Activated T-helper 9 cell treated with anti-CD3 and anti-CD28 coated beads, Interleukin-2, amount 50 U/mL, for 16 hours (primary cell): ENCODE measurements at places on chromosomes 6 and 20.

- DNase-seq = no peak
Measured at GRCh38 chr6:1894954-1895353, 285.2 kb downstream of the FOXC1 start.

DNA sequence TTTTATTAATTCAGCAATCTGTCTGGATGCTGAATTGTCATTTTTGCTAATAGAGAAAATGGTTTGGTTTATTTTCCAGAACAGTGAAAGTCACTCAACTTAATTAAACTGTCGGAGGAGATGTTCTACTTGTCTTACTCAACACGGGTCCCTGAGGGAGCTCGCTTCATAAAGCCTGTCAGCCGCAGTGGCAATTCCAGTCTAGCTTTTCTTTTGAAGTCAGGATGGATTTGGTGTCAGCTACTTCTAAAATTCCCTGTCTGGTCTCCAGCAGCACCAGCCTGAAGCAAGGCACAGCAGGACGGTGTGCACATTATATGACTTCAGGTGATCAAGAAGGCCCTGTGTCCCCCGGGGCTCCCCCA lies 261.5 kb downstream of the SLC24A3 start:
- DNase-seq = no peak

GRCh38 chr6:118705544-118706491 lies 54.4 kb upstream of the CEP85L start:
- no peak for DNase-seq

DNA sequence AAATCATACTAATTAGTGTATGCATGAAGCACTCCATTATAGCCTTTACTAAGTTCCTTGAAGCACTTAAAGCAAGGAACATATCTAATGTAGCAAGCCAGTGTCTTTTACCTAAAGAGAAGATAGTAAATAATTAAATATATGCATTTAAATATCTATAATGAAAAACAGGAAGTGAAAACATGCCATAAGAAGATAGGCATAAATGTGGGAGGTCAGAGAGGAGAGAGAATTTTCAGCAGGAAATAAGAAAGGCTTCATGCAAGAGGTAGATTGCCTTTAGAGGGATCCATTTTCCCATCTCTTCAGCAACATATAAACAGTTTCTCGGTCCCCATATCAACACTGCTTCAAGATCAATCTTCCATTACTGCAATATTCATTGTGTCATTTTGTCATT lies 599.8 kb downstream of the FRK start:
- DNase-seq = no peak

- DNase-seq = no peak
Measured at GRCh38 chr6:14075095-14075503, 42.5 kb upstream of the CD83 start.

- DNase-seq = no peak
Measured at GRCh38 chr20:34362502-34363061, 491 bp upstream of the ITCH start.

DNA sequence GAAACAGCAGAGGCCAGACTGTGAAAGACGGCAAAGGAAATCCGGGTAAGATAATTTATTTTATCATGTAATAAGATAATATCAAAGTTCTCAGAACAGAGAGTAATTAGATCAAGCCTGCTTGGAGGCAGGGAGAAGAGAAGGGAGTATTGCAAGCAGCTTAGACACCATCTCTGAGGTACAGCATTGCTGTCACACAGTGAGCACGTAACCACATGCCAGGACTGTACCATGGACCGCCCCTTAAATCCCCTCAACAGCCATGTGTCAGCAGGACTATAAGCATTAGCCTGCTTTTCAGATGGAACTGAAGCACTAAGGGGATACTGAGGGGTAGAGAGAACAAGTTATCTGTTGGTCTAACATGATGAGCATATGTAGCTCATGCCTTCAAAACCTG lies 141.5 kb downstream of the C6orf118 start:
- DNase-seq = no peak

GRCh38 chr6:22152841-22153240 lies 144.0 kb downstream of the PRL start:
- DNase-seq = no peak

DNA sequence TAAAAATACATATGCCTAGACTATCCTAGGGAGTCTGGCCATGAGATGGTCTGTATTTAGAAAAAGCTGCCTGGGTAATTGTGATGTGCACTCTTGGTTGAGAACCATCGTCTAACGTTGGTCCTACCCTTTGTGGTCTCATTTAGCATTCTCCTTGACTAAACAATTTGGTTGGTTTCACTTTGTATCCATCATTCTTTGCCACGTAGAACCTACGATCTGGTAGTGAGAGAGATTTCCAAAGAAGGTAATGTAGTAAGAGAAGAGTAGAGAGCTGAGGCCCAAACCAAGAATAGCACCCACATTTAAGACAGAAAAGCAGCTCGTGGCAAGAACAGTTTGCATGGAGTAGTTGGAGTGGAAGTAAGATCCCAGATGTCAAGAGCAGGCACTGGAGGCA lies 219.8 kb downstream of the TMEM200A start:
- no peak for DNase-seq

DNA sequence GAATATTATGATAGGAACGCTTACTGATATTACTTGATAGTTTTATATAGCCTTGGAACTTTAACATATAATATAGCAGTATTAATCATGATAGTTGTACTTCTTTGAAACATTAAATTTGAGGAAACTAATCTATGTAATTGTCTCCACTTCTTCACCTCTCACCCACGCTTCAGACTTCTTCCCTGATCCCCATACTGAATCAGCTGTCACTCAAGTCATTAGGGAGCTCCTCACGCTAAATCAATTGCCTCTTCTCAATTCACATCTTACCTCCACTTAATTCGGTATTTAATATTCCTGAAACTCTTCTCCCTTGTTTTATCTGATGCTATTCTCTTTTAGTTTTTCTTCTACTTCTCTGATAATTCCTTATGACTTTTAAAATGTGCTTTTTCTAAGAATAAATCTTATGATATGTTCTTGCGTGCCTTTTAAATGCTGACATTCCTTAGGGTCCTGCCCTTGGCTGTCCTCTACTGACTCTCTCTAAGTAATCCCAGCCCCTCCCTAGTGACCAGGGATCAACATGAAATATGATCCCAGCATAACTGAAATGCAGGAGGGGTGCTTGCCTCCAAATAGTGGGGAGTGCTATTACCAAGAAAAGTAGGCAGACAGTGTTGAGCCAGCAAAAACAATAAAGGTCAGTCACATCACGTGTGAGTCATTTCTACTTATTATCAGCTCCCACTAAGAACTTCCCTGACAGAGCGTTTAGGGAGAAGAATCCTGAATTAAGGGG lies 9.9 kb downstream of the ANKRD66 start:
- DNase-seq = no peak

- no peak for DNase-seq
Measured at GRCh38 chr20:33411242-33411641, 9.9 kb upstream of the CDK5RAP1 start.

DNA sequence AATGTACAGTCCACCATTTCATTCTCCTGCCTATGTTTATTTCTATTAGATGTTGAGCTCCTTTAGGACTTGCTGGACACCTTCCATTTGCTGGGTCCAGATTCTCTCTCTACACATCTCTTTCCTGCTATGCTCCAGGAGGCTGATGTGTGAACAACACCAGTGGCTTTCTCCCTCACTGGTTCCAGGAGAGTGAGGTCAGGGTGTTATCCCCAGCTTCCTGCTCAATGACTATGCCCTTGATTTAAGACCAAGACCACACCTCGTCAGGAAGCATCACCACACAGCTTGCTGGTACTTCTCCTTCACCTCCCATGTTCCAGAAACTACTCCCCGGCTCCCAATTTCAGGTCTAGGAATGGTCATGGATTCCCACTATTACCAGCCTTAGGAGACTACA lies 31.3 kb upstream of the E2F3 start:
- no peak for DNase-seq

DNA sequence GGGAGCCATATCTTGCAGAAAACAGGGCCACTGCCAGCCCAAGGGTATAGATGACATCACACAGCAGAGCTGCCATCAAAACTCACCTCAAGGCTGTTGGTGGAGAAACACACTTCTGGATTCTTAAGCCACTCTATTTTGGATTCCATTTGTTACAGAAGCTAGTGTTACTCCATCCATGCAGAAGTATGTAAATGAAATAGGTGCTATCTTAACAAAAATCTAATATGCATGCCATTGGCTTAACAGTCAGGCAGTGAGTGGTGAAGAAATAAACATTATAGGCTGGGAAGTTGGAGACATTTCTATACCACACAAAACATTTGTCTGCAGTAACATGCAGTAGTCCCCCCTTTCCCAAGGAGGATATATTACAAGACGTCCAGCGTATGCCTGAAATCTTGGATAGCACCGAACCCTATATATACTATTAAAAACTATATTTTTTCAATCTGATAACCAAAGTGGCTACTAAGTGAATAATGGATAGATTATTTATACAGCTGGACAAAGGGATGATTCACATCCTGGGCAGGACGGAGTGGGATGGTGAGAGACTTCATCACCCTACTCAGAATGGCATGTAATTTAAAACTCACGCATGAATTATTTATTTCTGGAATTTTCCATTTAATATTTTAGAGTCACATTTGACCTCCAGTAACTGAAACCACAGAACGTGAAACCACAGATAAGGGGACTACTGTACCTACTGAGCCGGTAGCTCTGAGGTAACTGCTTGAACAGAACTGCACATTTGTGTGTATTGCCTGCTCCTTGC lies 160.0 kb upstream of the PLN start:
- DNase-seq = no peak

DNA sequence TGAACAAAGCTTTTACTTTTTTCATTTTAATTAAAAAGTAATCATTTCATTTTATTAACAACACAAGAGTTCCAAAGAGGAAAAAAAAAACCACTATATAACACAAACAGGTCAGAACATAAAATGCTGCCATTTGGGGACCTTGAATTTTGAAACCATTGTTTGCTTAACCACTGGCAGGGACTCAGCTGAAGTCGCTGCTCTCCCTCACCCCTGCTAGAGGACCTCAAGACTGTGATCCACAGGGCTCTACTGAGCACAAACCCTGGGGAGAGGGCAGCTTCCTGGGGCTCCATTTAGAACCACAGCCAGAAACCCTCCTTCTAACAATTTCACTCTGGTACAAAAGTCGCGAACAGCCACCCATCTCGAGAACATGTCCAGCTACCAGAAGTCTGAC lies 28.8 kb downstream of the NCOA5 start:
- no peak for DNase-seq

DNA sequence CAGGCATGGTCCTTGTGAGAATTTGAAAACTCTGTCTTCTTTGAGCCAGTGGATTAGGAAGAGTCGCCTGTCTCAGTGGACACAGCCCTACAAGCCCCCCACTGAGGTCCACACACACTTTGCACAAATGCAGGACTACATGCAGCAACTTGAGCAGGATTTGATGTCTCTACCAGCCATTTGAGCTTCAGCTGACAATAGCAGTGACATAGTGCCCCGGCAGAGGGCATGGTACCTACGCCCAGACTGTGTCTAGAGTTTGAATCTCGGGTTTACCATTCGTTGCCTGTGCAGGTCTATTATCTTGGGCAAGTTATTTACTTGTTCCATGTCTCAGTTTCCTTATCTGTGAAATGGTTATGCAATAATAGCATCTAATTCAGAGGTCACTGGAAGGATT lies 580.1 kb downstream of the TFAP2B start:
- no peak for DNase-seq

- no peak for DNase-seq
Measured at GRCh38 chr6:125598422-125598821, 151.0 kb upstream of the HEY2 start.

GRCh38 chr6:47146431-47147174 lies 104.5 kb upstream of the ADGRF1 start:
- no peak for DNase-seq

DNA sequence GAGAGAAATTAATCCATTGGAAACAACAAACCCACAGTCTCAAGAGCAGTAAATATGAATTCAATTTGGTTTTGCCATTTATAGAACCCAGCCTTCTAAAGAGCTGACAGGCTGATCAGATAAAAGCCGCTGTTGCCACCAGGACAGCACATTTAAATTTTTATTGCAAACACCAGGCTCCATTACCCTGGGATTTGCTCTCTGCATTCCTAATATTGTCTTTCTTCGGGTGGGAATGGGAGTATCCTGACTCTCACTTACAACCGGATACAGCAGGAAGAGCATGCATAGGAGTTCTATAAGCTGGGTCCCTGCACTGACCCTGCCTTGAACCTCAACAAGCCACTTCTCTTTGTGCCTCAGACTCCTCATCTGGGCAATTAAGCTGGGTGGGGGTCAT lies 142.9 kb downstream of the LRFN2 start:
- DNase-seq = no peak

DNA sequence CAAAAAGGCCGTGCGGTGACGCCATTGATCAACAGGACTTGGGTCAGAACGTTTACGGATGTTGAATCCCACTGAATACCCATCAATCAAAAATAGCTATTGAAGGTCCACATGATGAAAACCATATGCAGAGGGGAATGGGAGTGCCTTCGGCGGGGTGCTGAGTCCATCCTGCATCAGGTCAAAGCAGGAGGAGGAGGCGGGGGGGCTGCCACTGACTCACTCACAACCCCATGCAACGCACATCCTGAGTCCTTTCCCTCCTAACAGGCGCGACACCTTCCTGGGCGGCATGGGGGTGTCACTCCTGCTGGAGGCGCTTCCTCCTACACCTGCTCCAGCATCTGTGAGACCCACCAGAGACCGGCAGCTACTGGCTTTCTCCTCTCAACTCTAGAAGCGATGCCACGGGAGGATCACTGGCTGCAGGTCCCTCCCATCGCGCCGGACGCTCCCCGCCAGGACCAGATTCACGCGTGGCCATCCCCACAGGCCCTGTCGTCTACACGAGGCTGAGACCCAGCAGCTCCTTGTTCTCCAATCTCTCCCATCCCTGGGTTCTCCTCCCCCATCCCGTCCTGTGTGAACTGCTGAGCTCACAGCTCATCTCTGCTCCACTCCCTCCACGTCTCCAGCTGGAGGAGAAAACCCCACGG lies 170.6 kb upstream of the THBS2 start:
- no peak for DNase-seq

DNA sequence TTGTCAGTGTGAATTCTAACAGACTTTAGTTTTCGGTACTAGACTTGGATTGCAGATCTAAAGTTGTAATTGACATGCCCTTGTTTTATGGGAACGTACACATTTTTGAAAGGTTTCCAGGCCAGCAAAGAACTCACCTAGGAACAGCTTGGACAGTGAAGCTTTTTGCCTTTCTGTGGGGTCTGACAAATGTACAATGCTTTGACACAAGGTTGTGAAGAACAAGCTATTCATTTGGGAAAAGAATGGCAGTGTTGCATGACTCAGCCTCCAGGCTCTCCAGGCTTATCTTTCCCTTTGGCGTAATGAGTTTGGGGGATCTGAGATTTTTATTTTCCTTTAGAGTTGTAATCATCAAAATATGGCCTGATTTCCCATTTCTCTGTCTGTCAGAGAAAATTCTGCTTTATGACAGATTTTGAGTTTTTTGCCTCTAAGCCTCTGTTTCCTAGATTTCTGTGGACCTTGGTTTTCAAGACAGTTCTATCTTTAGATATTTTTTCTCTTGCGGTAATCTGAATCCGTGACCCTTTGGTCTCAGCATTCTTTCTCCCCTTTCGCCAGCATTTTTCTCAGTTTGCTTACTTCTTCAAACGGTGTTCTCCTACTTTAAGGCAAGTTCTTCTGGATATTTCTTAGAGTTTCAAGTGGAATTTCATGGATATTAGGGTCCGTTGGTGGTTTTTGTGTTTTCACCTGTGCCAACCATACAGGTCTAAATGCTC lies 221.0 kb downstream of the ADGB start:
- no peak for DNase-seq

- no peak for DNase-seq
Measured at GRCh38 chr20:32968478-32969241, 35.6 kb downstream of the SUN5 start.
